Muscle of arm (tissue), 14 donors: ENCODE measurements at places on chromosomes 12 and 14.

GRCh38 chr14:91752961-91753360, 21.1 kb upstream of the CATSPERB start:
- DNase-seq = no peak

DNA sequence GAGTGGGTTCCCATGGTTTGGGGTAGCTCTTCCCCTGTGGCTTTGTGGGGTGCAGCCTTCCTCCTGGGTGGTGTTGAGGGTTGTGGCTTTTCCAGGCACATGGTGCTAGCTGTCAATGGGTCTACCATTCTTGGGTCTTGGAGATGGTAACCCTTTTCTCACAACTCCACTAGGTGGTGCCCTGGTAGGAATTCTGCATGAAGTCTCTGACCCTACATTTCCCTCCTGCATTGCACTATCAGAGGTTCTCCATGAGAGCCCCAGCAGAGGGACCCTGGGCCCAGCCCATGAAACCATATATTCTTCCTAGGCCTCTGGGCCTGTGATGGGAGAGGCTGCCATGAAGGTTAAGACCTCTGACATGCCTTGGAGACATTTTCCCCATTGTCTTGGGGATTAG, 1093.3 kb downstream of the SLC16A7 start:
- DNase-seq = no peak

DNA sequence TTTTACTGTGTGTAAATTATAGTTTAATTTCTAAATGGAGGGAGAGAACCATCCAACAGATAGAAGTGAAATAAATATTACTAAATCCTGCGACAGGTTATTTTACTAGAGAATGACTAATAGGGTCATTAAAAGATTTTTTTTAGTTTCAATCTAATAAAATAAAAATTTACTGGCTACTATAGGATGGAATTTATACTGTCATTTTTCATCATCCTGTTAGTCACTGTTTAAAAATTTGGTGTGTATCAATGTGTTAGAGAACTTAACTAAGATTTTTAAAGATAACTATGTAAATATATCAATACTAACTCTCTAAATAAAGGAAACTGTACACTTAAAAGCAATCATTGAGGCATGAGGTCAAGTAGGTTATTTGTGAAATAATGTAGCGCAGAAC, 41.1 kb upstream of the CDKN3 start:
- no peak for DNase-seq

DNA sequence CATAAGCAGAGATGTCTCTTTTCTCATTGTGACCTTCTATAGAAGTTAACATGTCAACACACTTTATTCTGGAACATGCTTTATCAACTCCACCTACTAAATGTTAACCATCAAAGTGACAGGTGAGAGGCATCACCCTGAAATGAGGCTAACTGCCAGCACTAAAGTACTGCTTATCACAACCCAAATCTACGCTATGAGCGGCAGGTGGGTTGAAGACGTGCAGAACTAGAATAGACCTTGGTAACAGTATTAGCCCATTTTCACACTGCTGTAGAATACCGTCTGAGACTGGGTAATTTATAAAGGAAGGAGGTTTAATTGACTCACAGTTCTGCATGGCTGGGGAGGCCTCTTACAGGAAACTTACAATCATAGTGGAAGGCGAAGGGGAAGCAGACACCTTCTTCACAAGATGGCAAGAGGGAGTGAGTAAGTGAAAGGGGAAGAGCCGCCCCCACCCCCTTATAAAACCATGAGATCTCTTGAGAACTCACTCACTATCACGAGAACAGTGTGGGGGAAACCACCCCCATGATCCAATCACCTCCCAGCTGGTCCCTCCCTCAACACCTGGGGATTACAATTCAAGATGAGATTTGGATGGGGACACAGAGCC, 359.0 kb downstream of the SEC23A start:
- no peak for DNase-seq

DNA sequence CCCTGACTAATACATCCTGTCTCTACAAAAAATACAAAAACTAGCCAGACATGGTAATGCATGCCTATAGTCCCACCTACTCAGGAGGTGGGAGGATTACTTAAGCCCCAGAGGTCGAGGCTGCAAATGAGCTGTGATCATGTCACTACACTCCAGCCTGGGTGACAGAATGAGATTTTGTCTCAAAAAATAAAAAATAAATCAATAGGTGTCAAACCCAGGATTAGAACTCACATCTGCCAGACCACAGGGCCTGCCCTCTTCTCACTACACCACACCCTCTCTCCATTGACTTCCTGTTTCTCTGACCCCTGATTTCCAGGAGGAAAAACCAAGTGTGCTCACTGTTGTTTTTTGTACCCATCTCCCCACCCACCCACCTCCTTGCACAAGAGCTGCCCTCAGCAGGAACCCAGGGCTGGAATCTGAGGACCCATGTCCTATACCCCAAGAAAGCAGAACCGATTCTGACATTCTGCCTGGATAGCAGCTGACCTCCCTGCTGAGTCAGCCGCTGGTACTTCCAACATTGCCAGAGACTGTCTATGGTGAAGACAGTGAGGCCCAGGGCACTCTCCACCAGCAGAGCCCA, 6.2 kb downstream of the CMKLR1 start:
- DNase-seq = no peak

DNA sequence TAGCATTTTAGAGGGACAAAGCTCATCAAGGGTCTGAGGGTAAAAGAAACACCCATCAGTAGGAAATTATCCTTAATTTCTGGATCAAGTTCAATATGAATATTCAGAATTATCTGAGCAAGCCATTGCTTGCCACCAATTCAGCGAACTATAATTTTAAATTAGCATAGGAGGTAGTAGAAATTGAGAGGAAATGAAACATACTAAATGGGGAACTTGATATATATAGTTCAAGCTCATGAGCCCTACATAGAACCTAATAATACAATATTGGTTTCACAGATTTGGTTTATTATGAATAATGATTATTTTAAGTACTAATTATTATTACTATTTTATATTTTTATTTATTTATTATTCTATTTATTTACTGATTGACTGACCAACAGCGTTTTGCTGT, 42.1 kb upstream of the GXYLT1 start:
- DNase-seq = no peak

- no peak for DNase-seq
These were observed 13.9 kb downstream of the ALDH2 start for GRCh38 chr12:111780615-111781014.

- DNase-seq = no peak
These were observed 57.8 kb upstream of the BCL11B start for GRCh38 chr14:99329711-99330315.

GRCh38 chr12:132188916-132189325, 44.7 kb downstream of the NOC4L start:
- no peak for DNase-seq

DNA sequence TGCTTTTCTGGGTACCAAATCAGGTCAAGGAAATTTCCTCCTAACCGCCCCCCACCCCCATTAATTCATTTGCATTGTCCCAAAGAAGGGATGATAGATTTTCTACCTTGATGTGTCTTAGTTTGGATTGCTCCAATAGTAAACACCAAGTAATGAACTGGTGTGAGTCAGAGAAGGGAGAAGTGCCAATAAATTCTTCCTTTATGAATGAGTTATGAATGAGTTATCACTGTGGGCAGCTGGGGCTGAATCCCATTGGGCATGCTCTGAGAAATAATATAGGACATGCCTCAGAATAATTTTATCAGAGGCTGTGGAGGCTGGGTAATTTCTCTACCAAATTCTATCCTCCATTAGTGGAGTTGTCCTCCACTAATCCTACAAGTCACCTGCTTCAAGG, 277.9 kb upstream of the FLRT2 start:
- no peak for DNase-seq

- no peak for DNase-seq
These were observed 9.1 kb upstream of the KCNA5 start for GRCh38 chr12:5034603-5035002.

- DNase-seq = no peak
These were observed 59.6 kb upstream of the ACTN1 start for GRCh38 chr14:69038455-69039287.

GRCh38 chr14:64706119-64706592, 1.9 kb downstream of the PLEKHG3 start:
- no peak for DNase-seq

DNA sequence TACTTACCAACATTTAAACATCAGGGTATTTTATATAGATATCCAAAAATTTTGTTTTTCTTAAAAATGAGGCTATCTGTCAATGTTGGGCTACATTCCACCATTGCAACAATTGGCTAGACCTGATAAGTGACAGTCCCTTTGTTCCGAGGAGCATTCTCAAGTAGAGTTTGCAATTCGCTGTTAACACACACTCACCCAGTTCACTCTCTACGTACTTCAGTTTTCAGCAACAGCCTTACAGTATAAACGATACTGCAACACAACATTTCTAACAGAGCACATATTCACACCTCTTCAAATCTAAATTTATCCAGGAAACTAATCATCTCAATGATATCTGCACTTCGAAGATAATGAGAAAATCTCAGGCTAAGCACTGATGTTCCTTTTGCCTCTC, 393.5 kb downstream of the NAV3 start:
- DNase-seq = no peak

DNA sequence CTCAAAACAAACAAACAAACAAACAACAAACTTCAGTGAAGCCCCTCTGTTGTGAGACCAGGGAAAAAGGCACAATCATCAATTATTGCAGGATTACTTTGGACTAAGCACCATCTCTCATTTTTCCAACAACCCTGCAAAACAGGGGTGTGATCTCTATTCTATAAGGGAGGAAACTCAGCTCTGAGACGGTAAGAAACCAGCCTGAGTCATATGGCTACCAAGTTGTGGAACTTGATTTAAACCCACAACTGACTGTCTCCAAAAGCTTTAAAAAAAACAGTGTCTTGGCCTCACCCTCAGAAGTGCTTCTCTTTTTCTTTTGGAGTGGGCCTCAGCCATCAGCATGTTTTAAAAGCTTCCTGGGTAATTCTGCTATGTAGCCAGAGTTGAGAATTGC, 49.8 kb downstream of the RIN3 start:
- DNase-seq = no peak

DNA sequence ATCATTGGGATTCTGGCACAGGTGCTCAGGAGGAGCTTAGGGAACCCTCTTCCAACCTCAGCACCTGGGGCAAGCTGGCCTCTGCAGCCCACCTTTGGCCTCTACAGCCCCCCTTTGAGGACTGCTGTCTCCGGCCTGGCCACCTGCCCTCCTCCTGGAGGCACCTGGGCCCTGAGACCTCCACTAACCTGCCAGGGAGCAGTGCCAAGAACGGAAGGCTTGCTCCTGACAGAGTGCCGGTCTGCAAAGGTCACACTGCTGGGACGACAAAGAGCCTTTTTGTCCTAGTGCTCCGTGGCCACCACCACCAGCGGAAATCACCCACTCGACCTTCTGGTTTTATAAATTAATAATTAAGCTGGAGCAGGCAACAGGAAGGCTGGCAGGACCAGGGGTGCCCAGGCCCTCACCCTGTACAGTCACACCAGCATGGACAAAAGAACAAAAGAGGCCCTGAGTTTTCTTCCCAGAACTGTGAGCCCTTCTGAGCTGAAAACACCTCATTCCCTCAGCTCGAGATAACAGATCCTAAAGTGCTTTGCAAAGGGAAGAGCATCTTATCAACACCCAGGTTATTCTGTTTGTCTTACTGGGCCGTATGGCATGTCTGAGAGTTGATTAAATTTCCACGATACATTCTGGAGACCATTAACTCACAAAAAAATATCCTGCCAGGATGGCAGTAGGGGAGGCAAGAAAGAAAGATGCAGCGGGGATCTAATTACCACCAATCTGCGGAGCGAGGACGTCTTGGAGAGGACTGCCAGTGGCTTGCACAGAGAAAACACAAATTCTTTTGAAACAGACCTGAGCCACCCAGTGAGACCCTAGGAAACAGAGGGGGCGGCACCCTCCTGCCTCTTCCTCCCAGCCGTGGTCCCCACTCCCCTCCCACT, 8.2 kb downstream of the TESC start:
- no peak for DNase-seq

GRCh38 chr12:105198961-105199360, 37.0 kb downstream of the APPL2 start:
- no peak for DNase-seq

DNA sequence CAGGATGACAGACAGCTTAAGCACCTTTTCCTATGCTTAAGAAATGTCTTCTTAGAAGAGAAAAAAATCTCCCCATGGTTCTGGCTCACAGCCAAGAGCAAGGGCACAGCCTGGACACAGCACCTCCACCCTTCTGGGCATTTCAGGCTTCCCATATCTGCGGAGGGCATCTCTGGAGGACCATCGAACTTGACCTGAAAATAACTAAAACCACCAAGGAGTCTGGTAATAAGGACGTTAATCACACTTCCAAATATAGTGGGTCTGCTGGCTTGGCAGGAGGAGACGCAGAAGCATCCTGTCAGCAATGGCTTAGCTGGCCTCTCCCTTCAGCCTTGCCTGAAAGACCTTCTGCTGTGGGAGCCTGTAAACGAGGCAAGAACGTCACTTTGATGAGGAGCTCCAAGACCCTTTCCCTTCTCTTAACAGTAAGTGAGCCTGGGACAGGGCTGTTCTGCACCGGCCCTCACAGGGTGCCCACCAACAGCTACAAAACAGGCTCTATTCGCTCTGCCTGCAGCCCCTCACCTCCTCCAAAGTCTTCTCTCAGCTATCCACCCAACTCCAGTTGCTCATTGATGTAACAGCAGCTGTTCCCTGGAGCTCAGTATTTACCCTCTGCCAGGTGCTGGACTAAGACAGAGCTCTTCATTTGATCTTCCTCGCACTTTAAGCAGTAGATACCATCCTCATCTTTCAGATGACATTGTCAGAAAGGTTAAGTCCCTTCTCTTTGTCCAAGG, 13.2 kb downstream of the SETD3 start:
- no peak for DNase-seq

DNA sequence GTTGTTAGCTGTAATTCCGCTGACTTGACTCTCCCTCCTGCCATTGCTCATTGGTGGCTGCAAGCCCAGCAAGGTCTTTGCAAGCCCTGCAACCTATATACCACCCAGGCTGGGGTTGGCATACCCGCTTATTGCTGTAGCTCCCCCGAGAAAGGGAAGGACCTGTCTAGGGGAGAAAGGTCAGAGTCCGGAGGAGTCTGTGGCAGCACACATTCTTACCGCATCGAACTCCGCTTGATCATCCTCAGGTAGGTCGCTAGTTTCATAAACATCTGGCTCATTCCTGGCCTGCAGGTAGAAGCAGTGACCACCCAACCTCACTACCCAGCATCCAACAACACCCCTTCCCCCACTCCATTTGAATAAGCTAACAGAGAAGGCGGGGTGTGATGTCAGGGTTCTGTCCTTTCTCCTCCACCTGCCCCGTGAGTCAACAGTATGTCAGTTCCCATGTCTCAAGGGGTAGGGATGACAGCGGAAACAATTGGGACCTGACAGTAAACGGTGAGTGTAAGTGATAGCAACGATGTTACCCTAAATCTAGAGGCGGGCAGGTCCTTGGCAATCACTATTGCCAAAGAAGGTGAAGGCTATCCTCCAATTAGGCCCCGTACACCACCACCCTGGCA, 1.1 kb downstream of the DCTN2 start:
- DNase-seq = no peak
